ENCODE measurements at places on chromosomes 5 and 9.

GRCh38 chr5:145465474-145466263 lies 369.5 kb downstream of the PRELID2 start:
- no peak overlapping the region for H3K27ac ChIP-seq
- DNase-seq = no peak
- no peaks in the 10 kb centered on the region for H3K4me1 ChIP-seq
- no peaks in the 10 kb centered on the region for H3K27me3 ChIP-seq
- H3K4me3 ChIP-seq = no peak overlapping the region

GRCh38 chr5:100872408-100873190 lies 30.5 kb downstream of the ST8SIA4 start:
- H3K27ac ChIP-seq = no peak overlapping the region
- no peaks in the 10 kb centered on the region for H3K27me3 ChIP-seq
- no peak for DNase-seq
- H3K4me3 ChIP-seq = no peak overlapping the region

DNA sequence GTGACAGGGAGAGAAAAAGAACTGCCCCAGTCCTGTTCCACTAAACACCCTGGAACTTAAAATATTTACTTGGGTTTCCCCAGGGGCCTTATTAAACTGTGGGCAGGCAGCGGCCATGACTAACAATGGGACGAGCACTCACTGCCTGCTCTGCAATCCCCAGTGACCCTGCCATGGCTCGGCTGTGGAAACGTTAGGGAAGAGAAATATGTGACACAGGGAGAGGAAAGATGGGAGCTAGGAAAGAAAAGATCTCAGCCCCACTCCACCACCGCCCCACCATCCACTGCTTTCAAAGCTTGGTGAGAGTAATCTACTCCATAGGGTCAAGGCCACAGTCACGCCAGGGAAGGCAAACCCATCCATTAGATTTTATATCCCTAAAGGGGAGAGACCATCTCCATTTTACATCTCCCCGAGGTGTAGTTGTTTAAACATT lies 117.6 kb downstream of the EFNA5 start:
- peaks cover 50% of the 10 kb centered on the region for H3K4me1 ChIP-seq
- DNase-seq = peak; percentile 73
- peak overlapping the region; percentile 10 for H3K27ac ChIP-seq
- H3K4me3 ChIP-seq = peak overlapping the region; percentile 8
- H3K36me3 ChIP-seq = no peaks in the 10 kb centered on the region

- no peak overlapping the region for H3K4me3 ChIP-seq
- H3K4me1 ChIP-seq = no peaks in the 10 kb centered on the region
- H3K27ac ChIP-seq = no peak overlapping the region
- no peaks in the 10 kb centered on the region for H3K36me3 ChIP-seq
- no peak for DNase-seq
Measured at GRCh38 chr5:56183506-56183905, 49.6 kb downstream of the ANKRD55 start.

DNA sequence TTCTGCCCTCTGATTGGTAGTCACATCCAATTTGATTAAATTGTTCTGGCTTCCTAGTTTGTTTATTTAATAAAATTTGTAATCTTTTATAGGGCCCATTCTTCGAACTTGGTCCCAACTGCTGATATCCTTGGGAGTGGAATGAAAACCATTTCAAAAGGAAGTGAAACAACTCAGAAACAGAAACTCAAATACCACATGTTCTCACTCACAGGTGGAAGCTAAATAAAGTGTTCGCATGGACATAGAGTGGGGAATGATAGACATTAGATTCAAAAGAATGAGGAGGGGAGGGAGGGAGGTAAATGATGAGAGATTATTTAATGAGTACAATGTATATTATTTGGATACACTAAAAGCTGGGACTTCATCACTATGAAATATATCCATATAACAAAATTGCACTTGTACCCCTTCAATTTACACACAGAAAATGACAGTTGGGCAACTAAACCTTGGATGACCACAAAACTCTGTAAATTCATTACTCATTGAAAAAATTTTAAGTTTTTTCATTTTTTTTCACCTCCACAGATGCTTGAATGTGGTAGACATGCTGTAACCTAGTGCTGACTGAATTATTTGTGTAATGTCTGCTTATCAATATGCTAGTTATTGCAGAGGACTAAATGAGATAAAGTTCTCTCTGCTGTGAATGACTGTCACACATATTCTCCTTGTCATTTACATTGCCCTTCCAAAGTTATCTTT lies 16.0 kb downstream of the ATP10B start:
- no peaks in the 10 kb centered on the region for H3K27me3 ChIP-seq
- H3K4me1 ChIP-seq = no peaks in the 10 kb centered on the region
- no peak for DNase-seq
- H3K4me3 ChIP-seq = no peak overlapping the region
- H3K27ac ChIP-seq = no peak overlapping the region

- no peak for DNase-seq
Measured at GRCh38 chr9:88411471-88411870, 23.2 kb downstream of the SPIN1 start.

- peak; percentile 44 for DNase-seq
- peak within 1 kb of the TSS; percentile 57 for H3K4me3 ChIP-seq
- peaks cover 25% of the 10 kb centered on the region for H3K27me3 ChIP-seq
- H3K4me1 ChIP-seq = peaks cover 10% of the 10 kb centered on the region
Measured at GRCh38 chr9:122228568-122229484, at the start of gene LHX6. LHX6 (minus strand) TSS chr9:122228957; CDS start chr9:122228740, 217 bp downstream.

- no peak overlapping the region for H3K4me3 ChIP-seq
- H3K27me3 ChIP-seq = no peaks in the 10 kb centered on the region
- H3K36me3 ChIP-seq = no peaks in the 10 kb centered on the region
- DNase-seq = no peak
- peaks cover under 1% of the 10 kb centered on the region for H3K4me1 ChIP-seq
- H3K27ac ChIP-seq = no peak overlapping the region
Measured at GRCh38 chr5:143677403-143677802, 134.6 kb upstream of the HMHB1 start.

GRCh38 chr5:65742565-65743231 lies 20.7 kb downstream of the NLN start:
- H3K4me3 ChIP-seq = no peak overlapping the region
- H3K36me3 ChIP-seq = peaks cover 9% of the 10 kb centered on the region

DNA sequence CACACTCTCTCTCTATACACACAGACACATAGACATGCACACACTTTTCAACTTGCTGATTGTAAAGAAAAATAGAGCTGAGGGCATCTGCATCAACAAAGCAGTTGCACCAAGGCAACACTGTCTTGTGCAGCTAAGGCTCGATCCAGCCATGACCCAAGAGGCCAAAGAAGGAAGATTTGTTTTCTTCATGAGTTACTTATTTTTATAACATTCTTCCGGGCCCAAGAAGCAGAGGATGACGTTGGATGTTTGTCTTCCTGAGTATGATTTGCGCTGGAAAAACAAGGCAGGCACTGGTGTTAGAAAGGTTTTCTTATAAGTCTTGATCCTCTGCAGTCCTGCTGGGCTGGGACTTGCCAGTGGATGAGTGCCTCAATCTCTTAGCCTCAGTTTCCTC lies 344.1 kb downstream of the ADAMTS6 start:
- peaks cover 8% of the 10 kb centered on the region for H3K27me3 ChIP-seq
- no peaks in the 10 kb centered on the region for H3K36me3 ChIP-seq

GRCh38 chr9:121840838-121841760 lies 189.7 kb downstream of the DAB2IP start:
- H3K36me3 ChIP-seq = peaks cover 18% of the 10 kb centered on the region
- no peak overlapping the region for H3K4me3 ChIP-seq
- DNase-seq = no peak
- no peaks in the 10 kb centered on the region for H3K4me1 ChIP-seq

- no peak overlapping the region for H3K27ac ChIP-seq
- no peak for DNase-seq
- H3K4me1 ChIP-seq = no peaks in the 10 kb centered on the region
Measured at GRCh38 chr9:76637416-76637815, 126.8 kb upstream of the PCA3 start.

DNA sequence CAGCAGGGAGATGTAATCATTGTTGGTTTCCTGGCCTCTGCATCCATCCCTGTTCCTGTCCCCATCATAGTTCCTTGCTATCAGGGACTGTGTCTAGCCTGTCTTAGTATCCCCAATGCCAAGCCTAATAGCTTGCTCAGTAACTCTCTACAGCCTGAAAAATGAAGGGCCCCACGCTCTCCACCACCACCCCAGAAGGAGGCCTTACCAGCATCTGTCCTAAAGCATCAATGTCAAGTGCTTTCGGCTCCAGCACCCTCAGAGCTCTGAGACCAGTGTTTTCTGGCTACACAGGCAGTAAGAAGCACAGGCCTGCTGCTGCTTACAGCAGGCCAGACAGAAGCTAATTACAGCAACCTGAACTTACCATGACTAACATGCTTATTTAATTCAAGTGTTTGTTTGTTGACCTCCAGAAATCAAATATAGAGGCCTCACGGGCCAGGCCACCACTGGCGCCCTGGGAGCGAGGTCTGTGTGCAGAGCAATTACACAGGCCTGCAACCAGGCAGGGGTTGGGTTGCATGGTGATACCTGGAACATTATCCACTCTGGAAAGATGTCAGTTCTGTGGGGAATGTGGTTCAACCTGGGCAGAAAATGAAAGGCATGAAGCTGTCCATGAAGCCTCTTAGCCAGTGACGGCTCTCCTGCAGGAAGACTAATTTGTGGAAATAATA lies 124.3 kb downstream of the SLC1A3 start:
- H3K4me3 ChIP-seq = no peak overlapping the region
- H3K4me1 ChIP-seq = no peaks in the 10 kb centered on the region
- DNase-seq = no peak
- no peak overlapping the region for H3K27ac ChIP-seq

GRCh38 chr5:157597277-157597676 lies 21.7 kb upstream of the ADAM19 start:
- peaks cover 12% of the 10 kb centered on the region for H3K4me1 ChIP-seq
- H3K4me3 ChIP-seq = no peak overlapping the region
- no peaks in the 10 kb centered on the region for H3K36me3 ChIP-seq

All from glutamatergic neuron (in vitro differentiated cells).